Germinal center (tissue), 1 donor: ENCODE measurements at places on chromosomes 2 and 18.
A peak's percentile ranks its signal among the peaks of the same experiment; 100 is the strongest.

GRCh38 chr2:197033222-197033621, 106.7 kb upstream of the PGAP1 start:
- no peak for DNase-seq

GRCh38 chr18:64037812-64038414, 68.0 kb downstream of the SERPINB8 start:
- peak; percentile 43 for DNase-seq

DNA sequence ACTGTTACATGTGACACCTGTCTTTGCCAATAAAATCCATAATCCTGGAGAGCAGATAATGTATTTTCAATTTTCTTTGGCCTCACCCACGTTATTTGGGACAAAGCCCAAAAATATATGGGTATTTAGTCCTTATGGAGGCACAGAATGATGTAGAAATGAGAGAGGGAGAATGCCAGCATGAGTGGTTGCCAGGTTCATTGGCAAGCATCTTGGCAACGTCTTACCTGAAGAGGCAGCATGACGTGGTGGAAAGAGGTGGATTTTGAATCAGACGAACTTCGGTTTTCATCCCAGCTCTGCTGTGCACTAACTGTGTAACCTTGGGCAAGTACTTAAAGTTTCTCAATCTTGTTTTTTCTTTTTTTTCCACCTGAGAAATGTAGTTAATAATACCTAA, 969.6 kb upstream of the PIK3C3 start:
- no peak for DNase-seq

GRCh38 chr2:145488571-145488970, 968.7 kb upstream of the ZEB2 start:
- DNase-seq, result no peak
